ENCODE measurements at places on chromosomes 12 and 14.
A peak's percentile ranks its signal among the peaks of the same experiment; 100 is the strongest.

DNA sequence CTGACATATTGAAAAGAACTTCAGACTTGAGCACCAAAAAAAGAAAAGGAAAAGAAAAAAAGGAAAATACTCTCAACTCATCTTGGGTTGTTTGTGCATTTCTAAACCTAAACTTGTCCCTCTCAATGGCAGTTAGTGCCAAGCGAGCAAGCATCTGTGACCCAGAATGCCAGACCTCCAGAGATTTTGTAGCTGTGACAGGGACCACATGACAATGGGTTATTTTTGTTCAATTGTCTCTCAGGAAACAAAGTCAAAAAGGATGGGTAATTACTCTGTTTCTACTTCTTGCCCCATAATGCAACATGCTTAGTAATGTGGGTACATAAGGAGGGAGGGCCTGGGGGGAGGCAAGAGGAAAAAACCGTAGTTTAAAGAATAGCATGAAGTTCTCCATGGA lies 285.7 kb upstream of the RTL1 start:
- peak; percentile 5 for DNase-seq

- DNase-seq = no peak
Observed at GRCh38 chr14:101010835-101011234, 107.3 kb upstream of the RTL1 start.

DNA sequence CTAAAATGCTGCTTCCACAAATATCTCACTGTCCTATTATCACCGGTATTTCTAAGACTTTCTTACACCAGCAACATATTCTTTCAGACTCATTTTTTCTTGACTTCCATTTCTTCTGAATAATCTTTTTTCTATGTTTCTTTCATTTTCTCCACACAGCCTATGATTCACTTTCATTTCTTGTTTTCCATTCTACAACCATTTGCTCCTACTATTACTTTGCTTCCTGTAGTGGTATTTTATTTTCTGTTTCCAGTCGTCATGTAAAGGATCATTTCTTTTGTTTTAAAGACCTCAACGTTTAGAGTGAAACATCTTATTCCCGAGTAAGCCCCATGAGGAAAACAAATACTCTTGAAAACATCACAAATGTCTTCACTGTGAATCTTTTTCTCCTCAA lies 182.2 kb upstream of the MDGA2 start:
- no peak for DNase-seq

DNA sequence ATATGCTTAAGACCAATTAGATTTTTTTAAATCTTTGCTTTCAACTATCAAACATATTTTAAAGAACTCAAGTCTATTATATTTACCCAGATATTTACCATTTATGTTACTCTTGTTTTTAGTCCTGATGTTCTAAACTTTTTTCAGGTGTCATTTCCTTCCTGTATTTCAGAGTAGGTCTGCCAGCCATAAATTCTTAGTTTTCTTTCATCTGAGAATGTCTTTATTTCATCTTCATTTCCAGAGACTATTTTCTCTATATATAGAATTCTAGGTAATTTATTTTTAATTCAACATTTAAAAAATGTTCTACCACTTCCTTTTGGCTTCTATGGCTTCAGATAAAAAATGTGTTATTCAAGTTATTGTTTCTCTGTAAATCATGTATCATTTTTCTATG lies 218.2 kb upstream of the AMIGO2 start:
- no peak for DNase-seq

DNA sequence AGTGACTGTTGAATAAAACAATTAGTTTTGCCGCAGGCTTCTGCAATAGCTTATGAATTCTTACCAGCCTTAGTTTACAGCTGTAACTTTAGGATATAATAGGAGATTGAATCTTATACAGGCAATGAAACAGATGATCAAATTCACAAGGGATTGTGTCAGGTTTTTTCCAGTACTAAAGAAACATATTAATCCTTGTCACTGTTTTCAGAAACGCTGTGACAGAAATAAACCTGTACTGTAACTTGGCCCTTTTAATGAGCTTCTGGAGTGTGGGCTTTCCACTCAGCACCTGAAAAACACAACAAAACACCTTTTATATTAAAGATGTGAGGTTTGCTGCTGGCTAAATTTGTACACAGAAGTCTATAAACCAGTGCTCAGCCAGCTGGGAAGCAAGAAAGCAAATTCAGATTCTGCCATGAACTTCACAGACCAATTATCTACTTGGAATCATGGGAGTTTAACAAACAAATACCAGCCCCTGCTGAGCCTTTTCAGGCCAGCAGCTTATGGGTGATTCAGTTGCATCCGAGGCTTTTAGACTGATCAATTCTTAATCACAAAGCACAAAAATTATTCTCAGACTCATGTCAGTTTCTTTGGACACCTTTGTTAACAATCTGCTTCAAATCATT lies 109.5 kb downstream of the FOXG1 start:
- no peak for DNase-seq

DNA sequence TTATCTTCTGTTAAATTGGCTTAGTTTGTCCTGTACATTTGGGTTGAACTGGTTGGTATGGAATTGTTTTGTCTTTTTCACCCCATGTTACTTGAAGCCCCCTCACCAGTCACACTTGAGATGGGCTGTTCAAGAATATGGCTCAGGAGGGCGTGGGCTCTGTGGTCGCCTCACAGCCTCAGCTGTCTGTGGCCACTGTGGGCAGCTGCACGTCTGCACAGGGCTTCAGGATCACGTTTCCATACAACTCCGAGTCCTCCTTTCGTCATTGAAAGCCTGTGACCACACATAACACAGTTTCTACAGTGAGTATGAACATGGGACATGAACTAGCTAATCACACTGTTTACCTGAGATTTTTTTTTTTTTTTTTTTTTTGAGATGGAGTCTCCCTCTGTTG lies 81.3 kb downstream of the MOK start:
- DNase-seq = no peak

- no peak for DNase-seq
Observed at GRCh38 chr12:49949866-49950265, 671 bp upstream of the AQP2 start.

DNA sequence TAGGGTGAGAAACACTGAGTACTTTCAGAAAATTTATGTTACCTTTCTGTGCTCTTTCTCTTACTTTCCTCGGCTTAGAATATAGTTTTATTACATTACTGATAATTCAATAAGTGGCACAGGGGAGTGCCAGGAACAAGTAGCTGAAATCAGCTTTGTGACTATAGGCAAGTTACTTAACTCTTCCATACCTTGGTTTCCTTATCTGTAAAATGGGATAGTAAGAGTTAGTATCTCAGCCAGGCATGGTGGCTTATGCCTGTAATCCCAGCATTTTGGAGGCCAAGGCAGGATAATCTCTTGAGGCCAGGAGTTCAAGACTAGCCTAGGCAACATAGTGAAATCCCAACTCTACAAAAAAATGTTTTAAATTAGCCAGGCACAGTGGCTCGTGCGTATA lies 15.4 kb downstream of the BBOF1 start:
- no peak for DNase-seq

GRCh38 chr14:97978341-97978740 lies 1181.2 kb downstream of the VRK1 start:
- peak; percentile 85 for DNase-seq

- DNase-seq = no peak
Observed at GRCh38 chr12:81224626-81225025, 146.7 kb downstream of the ACSS3 start.

DNA sequence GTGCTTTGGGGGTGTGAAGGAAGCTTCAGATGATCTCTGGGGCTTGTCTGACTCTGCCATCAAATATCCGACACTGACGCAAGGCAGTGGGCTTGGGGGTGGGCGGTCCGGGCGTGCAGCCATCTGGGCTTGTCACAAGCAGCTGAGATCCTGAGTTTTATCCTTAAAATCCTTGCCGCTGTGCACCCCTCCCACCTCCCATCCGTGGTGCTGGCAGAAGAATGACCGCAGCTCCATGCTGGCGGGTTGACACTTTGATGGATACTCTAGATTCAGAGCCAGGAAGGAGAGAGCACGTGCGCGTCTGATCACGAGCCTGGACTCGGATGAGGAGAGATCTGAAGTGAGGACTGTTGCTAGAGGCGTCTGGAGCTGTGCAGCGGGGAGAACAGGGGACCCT lies 3.0 kb downstream of the ZFYVE21 start:
- DNase-seq = no peak

- DNase-seq = no peak
Observed at GRCh38 chr12:38744041-38744440, 161.3 kb downstream of the CPNE8 start.

GRCh38 chr12:108875682-108876361 lies 4.1 kb upstream of the DAO start:
- no peak for DNase-seq

DNA sequence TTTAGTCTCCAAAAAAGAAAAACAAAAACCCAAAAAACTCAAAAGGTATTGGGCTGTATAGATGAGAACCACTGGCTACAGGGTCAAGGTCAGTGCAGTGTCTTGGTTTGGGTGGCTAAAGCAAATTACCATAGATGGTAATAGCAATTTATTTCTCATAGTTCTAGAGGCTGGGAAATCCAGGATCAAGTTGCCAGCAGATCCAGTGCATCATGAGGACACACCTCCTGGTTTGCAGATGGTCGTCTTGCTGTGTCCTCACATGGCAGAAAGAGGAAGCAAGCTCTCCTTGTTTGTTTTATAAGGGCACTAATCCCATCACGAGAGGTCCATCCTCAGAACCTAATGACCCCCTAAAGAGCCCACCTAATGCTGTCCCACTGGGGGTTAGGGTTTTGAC lies 11.2 kb downstream of the COX14 start:
- no peak for DNase-seq

DNA sequence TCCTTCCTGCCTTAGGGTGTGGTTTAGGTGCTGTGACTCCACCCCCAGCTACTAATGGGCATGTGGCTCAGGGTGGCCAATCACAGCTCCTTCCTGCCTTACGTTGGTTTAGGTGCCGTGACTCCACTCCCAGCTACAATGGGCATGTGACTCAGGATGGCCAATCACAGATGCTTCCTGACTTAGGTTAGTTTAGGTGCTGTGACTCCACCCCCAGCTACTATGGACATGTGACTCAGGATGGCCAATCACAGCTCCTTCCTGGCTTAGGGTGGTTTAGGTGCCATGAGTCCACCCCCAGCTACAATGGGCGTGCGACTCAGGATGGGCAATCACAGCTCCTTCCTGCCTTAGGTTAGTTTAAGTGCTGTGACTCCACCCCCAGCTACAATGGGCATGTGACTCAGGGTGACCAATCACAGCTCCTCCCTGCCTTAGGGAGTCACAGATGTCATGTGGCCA lies 163.9 kb downstream of the TBX5 start:
- DNase-seq = no peak

GRCh38 chr12:124388679-124389137 lies 93.8 kb downstream of the RFLNA start:
- peak; percentile 92 for DNase-seq

- DNase-seq = no peak
Observed at GRCh38 chr12:52825961-52826360, 8.2 kb downstream of the KRT79 start.

DNA sequence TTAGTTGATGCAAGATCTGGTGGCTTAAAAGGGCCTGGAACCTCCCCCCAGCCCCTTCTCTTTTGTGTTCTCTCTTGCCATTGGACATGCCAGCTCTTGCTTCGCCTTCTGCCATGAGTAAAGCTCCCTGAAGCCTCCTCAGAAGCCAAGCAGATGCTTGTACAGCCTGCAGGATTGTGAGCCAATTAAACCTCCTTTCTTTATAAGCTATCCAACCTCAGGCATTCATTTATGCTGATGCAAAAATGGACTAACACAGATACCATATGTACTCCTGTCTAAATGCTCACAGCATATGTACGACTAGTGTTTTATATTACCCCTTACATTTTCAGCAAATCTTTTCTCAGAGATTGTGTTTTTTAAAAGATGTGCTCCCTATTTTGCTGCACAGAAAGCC lies 26.7 kb downstream of the CLEC1A start:
- DNase-seq = no peak

GRCh38 chr14:58238252-58239243 lies 6.1 kb upstream of the PSMA3 start:
- no peak for DNase-seq

DNA sequence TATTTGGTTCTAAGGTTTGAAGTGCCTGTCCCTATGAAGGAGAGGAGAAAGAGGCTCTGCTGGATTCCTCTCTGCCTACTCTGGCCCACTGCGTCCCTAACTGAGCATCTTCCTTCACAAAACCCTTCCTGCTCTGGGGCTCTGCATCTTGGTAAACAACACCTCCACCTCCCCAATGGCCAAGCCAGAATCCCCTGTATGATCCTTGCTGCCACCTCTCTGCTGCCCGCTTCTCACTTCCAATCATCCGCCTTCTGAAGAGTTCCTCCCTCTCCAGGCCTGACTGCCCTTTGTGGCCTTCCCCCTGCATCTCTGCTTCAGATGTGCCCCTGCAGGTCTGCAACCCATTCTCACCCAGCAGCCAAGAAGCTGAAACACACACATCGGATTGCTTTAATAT lies 110.6 kb upstream of the RPH3A start:
- DNase-seq = no peak

DNA sequence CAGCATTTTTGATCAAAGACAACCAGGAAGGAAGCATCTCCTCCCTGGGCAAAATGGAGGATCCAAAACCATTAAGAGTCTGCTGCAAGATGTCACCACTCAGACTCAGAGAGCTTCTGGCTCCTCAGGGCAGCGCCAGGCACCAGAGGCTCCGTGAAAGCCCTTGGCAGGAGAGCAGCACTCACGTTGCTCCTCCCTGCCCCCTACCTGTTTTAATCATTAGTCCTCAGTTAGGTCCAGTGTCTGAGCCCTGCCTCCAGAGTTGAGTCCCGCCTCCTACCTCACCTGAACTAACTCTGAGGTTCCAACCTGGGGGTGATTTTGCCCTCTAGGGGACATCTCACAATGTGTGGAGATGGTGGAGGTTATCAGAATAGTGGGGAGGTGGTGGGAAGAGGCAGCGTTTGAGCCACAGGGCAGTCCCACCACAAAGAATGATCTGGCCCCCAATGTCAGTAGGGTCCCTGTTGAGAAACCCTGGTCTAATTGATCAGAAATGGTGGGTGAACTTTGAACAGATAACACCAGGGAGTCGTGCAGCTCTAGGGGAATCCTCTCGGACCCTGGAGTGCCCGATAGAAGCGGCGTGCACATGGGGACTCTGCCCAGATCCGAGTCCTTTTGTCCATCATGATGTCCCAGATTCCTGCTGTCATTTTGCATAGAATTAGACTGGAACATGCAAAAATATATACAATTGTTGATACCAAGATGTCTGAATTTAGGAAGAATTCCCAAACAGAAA lies 156.7 kb upstream of the DIO3 start:
- no peak for DNase-seq

- no peak for DNase-seq
Observed at GRCh38 chr12:15839682-15840081, 42.5 kb upstream of the STRAP start.

All from ecto neural progenitor cell (in vitro differentiated cells).